ENCODE measurements at places on chromosomes 7 and 10. TPM values are rescaled to one million over a fixed set of nuclear protein-coding genes. Genes with fewer than 3 reads are reported as not detected.

GRCh38 chr10:84176836-84177474 lies 3.4 kb downstream of the GPR15LG start:
- H3K36me3 ChIP-seq, result no peaks in the 10 kb centered on the region
- no peak overlapping the region for H3K4me3 ChIP-seq
- no peaks in the 10 kb centered on the region for H3K27me3 ChIP-seq
- H3K27ac ChIP-seq, result no peak overlapping the region

The GIMAP2 gene
- not detected for total RNA-seq

GRCh38 chr10:5014936-5015335 lies 11.3 kb upstream of the AKR1C2 start:
- H3K4me1 ChIP-seq, result no peaks in the 10 kb centered on the region
- H3K27me3 ChIP-seq, result peaks cover 4% of the 10 kb centered on the region
- DNase-seq, result no peak
- H3K27ac ChIP-seq, result no peak overlapping the region
- no peak overlapping the region for H3K4me3 ChIP-seq

The THSD7A gene
- 0.86 TPM for total RNA-seq

GRCh38 chr10:119511828-119512515 lies 30.5 kb downstream of the RGS10 start:
- DNase-seq, result no peak
- no peak overlapping the region for H3K27ac ChIP-seq
- no peak overlapping the region for H3K4me3 ChIP-seq
- H3K36me3 ChIP-seq, result no peaks in the 10 kb centered on the region

The PNLIPRP2 gene
- total RNA-seq, result 0.78 TPM

- H3K4me3 ChIP-seq, result no peak overlapping the region
- no peaks in the 10 kb centered on the region for H3K27me3 ChIP-seq
- peaks cover 2% of the 10 kb centered on the region for H3K4me1 ChIP-seq
- H3K36me3 ChIP-seq, result no peaks in the 10 kb centered on the region
These were observed 361.0 kb downstream of the PHTF2 start for GRCh38 chr7:78159545-78159944.

DNA sequence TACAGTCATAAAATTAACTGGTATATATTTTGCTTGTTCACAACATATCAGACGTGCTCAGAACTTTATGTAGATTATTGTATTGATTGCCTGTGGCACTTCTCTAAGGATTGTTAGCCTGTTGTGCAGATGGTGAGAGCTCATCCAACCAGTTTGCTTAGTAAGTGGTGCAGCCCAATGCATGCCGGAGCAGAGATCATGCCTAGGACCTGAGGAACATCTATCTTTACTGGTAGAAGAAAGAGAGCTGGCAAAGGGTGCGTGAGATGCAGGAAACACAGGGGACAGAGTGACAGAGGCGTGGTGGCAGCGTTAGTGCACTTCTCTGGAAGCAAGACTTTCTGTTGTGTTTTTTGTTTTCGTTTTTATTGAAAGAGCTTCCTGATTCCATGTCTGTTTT lies 35.9 kb downstream of the CCM2 start:
- peak overlapping the region; percentile 65 for H3K4me3 ChIP-seq
- no peaks in the 10 kb centered on the region for H3K27me3 ChIP-seq
- H3K4me1 ChIP-seq, result peaks cover 3% of the 10 kb centered on the region
- no peak overlapping the region for H3K27ac ChIP-seq
- H3K36me3 ChIP-seq, result peaks cover 24% of the 10 kb centered on the region
- DNase-seq, result no peak

DNA sequence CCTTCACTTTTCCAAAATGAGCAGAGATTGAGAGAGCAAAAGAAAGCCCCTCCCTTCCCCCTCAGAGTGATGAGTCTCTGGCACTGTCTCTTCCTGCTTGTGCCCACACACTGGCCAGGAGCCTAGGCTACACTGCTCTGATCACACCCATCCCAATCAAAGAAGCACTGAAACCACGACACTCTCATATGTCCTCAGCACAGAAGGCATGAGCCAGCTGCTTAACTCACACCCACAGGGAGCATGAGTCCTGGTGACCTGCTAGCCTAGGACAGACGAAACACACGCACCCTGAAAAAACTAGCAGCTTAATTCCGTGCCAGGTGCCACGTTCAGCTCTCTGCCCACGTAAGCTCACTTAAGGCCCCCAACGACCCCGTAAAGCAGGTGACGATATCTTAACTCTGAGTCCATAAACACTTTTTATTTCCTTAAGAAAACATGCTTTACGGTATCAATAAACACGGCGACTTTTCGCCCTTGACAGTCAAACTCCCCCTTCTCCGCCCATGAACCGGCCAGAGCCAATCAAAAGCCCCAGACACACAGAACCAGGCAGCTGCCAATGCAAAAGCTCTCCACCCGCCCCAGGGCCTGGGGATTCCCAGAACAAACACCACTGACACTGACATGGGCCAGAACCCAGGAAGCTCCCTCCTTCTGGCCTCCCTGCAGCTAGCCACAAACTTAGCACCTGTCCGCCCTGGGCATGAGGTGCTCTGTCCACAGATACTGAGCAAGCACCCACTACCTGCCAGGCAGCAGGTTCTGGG lies 69.0 kb downstream of the TNRC18 start:
- no peaks in the 10 kb centered on the region for H3K27me3 ChIP-seq
- peak; percentile 82 for DNase-seq
- H3K36me3 ChIP-seq, result peaks cover 91% of the 10 kb centered on the region
- no peak overlapping the region for H3K4me3 ChIP-seq
- no peaks in the 10 kb centered on the region for H3K4me1 ChIP-seq

The MSS51 gene
- total RNA-seq, result 3.7 TPM

- DNase-seq, result no peak
- H3K4me1 ChIP-seq, result no peaks in the 10 kb centered on the region
- H3K36me3 ChIP-seq, result peaks cover 19% of the 10 kb centered on the region
- H3K27me3 ChIP-seq, result peaks cover 8% of the 10 kb centered on the region
- H3K27ac ChIP-seq, result peak overlapping the region; percentile 98
These were observed 436 bp downstream of the GNB2 start for GRCh38 chr7:100673942-100674410.

Data from endodermal cell (in vitro differentiated cells).